ENCODE measurements at places on chromosomes 13 and 19.

GRCh38 chr19:6406401-6406800 lies 13.4 kb upstream of the GTF2F1 start:
- DNase-seq, result no peak

DNA sequence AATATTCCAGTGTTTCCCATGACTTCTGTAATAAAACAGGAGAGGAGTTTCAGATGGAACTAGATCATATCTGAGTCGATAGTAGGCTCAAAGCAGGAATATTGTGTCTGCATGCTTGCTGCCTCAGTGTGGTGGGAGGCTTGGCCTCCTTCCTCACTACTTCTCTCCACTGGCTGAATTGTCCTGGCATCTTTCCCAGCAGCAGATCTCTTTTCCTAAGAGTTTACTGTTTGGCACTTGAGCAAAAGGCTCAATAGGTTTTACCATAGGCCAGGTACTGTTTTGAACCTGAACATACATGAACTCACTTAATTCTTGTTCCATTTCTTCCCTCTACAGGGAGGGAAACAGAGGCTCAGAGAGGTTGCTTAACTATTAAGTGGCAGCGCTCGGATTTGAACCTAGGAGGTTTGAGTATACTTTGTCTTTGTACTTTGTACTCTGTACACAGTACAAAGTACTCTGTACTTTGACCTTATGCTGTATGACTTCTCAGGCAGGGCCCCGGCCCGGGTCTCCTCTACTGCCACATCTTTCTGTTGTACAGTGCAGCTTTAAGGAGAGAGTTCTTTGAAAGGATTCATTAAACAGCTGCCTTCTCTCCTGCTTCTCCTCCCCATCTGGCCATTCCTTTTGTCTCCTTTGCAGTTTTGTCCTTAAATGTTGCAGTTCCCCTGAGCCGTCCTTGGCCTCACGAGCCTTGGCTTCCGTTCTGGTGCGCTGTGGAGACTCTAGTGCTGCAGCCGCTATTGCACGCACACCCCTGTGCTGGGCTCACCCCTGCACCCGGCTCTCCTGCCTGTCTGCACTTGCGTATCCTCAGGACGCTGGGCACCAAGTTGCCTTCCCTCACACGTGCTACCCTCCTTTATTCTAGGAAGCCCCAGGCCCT lies 8.1 kb downstream of the B3GLCT start:
- DNase-seq, result no peak

GRCh38 chr19:1105008-1105872 lies 1.4 kb downstream of the GPX4 start:
- no peak for DNase-seq

DNA sequence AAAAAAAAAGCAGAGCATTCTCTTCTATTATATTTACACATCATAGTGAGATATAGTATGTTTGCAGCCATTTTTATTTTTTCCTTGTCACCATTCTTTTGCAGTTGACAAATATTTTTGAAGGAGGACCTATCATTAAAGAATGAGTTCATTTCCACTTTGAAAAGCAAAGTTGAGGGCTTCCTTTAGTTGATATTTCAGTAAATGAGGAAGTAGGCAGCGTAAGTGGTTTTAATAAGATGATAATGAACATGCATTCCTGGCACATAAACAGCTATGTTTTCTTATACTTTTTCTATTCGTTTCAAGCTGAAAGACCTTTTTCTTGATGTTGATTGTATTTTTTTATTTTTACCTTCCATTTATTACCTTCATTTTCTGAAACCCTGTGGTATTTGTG lies 66.2 kb downstream of the ZMYM2 start:
- no peak for DNase-seq

DNA sequence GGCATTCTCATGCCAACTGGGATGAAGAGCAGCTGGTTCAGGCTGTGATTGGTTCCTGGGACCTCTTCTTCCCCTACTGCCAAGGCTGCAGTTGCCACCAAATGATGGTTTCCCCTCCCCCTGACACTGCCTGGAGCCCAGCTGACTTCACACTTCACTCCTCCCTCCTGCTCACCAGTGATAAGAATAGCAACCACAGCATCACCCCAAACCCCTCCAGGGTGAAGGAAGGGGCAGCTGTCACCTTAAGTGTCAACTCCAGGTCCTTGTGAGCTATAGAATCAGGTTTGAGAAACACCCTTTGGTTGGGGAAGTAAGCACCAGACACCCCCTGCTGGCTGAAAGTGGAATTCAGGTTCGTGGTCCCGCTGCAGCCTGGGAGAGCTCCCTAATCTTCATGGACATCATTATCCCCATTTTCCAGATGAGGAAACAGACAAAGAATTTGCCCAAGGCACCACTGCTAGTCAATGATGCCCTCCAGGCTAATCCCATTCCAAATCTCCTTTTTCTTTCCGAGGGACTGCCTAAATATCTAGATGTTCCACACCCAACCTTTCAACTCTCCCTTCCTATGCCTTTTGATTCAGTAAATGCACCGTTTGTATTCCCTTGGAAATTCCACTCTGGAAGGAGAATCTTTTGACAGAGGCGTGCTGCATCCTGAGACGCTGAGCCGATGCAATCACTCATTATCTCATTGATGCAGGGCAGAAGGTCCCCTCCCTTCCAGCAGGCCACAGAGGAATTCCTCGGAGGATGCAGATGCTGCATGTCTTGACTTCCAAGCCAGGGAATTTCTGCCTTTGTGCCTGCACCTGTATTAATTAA lies 50.6 kb upstream of the UQCRFS1 start:
- peak; percentile 34 for DNase-seq

DNA sequence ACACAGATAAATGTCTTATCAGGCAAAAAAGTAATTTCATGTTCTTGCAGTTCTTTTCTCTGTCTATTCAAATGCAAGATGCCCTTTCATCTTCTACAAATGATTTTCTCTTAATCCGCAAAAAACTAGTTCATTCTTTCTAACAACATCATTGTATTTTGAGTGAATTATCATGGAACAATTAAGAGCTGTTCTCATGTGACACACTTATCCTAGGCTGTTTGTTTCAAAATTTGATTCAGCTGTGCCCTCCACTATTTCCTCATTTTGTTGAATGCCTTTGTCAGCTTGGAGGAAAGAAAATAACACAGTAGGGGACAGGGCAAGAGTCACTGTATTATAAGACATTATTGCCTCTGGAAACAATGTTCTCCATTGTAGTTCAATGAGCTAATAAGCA lies 396.9 kb downstream of the KCTD12 start:
- DNase-seq, result no peak

- no peak for DNase-seq
These were observed 3.4 kb upstream of the SLC44A2 start for GRCh38 chr19:10621966-10622365.

DNA sequence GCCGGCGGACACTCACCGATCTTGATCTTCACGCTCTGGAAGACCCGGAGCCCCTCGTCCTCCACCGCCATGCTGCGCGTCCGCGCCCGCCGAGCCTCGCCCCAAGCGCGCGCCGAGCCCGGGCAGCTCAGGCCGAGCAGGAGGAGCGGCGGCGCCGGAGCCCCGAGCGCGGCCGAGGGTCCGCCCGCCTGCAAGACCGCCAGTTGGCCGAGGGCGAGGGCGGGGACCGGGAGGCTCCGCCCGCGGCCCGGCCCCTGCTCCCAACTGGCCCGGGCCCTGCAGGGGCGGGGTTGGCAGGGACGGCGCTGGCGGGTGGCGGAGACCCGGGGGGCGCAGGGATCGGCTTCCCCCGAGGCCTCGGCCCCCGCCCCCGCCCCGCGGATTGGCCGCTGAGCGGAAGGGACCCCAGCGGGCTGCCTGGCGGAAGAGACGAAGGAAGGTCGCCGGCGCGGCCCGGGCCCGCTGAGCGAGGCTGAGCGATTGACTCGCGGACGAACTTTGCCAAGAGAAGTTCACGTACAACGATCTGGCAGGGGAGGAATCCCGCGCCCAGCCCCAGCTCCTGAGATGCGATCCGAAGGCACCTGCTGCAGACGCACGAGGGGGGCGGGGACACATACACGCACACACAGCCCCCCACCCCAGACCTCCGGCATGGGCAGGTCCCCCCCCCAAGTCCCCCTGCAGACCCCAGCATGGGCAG lies at the start of gene RASA3:
Gene RASA3 (minus strand): TSS at position 205 of the 703 bp plus-strand sequence. CDS start 134 bp downstream, at position 71.
- DNase-seq, result peak; percentile 44

- no peak for DNase-seq
These were observed 72.2 kb downstream of the ATP11A start for GRCh38 chr13:112761701-112762689.

DNA sequence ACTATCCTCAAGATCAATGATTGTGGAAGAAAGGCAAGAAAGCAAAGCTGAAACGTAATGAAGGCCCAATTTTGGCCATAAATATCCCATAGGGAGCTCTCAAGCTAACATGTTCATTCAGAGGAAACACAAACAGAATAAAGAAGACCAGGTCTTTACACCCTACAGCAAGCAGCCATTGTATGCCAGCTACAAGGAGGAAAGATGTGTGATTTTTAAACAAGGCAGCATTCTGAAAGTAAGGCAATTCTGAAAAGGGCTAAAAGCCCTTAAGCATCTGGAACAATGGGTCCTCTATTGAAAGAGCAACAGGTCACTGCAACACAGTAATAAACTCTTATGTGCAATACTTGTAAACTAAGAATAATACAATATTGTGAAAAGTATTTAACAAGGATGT lies 1002.4 kb downstream of the SLITRK1 start:
- no peak for DNase-seq

GRCh38 chr19:57165846-57166245 lies 1.4 kb downstream of the DUXA start:
- DNase-seq, result no peak

GRCh38 chr13:112465251-112466131 lies 89.3 kb downstream of the SPACA7 start:
- no peak for DNase-seq

DNA sequence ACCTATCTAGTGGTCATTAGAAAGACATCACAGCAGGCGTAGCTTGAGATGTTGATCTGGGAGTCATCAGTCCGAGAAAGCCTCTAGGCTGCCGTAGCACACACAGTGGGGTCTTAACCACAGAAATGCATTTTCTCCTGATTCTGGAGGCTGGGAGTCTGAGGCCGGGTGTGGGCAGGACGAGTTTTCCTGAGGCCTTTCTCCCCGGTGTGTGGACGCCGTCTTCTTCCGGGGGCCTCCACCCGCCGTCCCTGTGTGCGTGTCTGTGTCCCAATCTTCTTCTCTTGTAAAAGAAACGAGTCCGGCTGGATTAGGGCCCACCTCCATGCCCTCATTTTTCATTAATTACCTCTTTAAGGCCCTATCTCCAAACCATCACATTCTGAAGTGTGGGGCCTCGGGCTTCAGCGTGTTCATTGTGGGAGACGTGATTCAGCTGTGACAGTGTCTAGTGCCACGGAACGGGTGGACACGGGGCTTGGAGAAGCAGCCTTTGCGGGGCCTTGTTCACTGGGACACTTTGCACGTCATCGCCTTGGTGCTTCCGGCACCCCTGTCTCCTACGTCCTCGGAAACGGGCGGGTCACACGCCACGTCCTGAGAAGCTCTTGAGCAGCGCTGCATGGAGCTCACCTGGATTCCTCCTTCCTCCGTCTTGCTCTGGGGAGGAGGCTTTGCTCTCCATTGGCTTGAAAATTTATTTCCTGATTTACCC lies 208.9 kb upstream of the SOX1 start:
- DNase-seq, result no peak
